ENCODE measurements at places on chromosomes 2 and 18.

- no peak for DNase-seq
These were observed 15.9 kb downstream of the GTF3C3 start for GRCh38 chr2:196783431-196784094.

- DNase-seq: no peak
These were observed 8.5 kb downstream of the SFTPB start for GRCh38 chr2:85659324-85659981.

DNA sequence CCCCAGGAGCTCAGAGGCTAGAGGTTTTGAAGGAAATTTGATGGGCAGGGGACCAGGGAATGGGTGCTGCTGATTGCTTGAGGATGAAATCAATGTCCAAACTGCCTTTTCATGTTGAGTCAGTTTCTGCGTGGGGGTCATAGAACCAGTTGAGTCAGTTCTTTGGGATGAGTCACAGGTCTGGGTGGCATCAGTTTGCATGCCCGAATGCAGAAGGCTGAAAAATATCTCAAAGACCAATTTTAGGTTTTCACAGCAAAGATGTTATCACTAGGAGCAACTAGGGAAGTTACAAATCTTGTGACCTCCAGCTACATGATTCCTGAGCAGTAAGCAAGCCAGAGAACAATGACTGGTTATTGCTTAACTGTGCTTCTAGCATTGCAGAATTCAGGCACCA, 1135.1 kb upstream of the CRIM1 start:
- no peak for DNase-seq

DNA sequence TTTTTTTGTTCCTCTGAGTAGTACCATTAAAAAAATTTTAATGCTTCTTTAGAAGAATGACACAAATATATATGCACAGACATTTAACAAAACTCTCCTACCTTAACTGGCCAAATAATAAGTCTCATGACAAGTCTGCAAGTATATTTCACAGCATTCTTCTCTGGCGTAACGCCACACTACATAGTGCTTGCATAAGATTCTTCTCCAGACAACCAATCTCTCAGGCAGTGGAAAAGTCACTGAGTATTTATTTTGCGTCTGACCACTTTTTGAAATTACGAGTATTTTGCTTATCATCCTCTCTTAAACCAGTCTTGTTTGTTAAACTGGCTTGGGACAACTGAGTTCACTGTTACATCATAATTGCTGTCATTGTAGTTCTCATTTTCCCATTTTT, 749.2 kb downstream of the ADCYAP1 start:
- no peak for DNase-seq

DNA sequence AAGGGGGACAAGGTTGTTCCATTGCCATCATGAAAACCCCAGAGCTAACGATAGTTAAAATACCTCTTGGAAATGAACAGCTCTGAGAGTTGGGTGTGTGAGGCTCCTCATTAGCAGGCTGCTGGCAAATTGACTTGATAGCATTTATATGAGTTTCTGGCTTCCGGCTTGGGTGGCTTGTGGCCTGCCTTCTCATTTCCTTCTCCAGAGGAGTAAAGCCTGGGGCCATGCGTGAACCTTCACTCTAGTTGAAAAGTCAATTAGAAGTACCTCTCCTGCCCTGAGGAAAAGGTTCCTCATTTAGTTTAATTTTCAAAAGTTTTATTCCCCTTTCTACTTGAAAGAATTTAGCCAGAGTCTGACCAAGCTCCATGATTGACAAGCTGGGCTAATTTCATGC, 67.1 kb downstream of the MGAT5 start:
- peak; percentile 42 for DNase-seq

Measured in CD4-positive, alpha-beta memory T cell (primary cell).